ENCODE measurements at places on chromosomes 6 and 20.

- no peak for DNase-seq
Measured at GRCh38 chr6:153013438-153013837, 10.9 kb upstream of the MTRF1L start.

- DNase-seq, result no peak
Measured at GRCh38 chr20:49347156-49347555, 69.3 kb upstream of the ZNFX1 start.

GRCh38 chr6:163342571-163343539 is 71.7 kb upstream of the QKI start:
- DNase-seq, result no peak

- no peak for DNase-seq
Measured at GRCh38 chr6:133512410-133513016, 271.4 kb downstream of the EYA4 start.

GRCh38 chr6:70507161-70507560 is 59.6 kb upstream of the SDHAF4 start:
- DNase-seq, result no peak

DNA sequence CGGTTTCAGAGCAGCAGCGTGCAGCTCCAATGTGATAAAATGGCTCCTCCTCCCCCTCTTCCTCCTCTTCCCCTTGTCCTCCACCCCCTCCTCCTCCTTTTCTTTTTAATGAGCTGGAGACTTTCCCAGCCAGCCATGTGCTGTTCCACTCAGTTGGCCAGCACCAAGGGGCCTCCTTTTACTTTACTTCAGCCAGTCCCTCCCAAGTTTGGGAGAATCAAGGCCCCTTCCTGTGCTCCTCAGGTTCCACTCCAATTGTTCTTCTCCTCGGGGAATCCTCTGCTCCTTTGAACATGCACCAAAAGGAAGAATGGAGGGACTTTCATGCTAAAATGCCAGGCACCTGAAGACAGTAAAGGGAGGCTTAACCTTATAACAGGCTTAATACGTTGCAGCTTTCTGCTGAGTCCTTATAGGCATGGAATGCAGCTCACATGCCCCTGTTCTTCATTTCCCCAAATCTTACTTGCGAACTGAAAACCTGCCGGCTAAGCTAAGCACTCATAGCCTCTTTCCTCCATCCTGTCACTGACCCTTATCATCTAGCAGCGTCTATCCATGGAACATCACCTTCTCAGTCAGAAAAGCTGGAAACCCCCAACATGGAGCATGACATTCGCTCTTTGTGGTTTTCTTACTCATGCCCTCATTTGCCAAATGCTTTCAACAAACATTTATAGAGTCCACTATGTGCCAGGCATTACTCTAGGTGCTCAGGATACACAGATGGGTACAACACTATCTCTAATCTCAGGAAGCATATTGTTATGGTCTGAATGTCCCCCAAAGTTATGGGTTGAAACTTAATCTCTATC is 170.6 kb downstream of the PHACTR1 start:
- no peak for DNase-seq

DNA sequence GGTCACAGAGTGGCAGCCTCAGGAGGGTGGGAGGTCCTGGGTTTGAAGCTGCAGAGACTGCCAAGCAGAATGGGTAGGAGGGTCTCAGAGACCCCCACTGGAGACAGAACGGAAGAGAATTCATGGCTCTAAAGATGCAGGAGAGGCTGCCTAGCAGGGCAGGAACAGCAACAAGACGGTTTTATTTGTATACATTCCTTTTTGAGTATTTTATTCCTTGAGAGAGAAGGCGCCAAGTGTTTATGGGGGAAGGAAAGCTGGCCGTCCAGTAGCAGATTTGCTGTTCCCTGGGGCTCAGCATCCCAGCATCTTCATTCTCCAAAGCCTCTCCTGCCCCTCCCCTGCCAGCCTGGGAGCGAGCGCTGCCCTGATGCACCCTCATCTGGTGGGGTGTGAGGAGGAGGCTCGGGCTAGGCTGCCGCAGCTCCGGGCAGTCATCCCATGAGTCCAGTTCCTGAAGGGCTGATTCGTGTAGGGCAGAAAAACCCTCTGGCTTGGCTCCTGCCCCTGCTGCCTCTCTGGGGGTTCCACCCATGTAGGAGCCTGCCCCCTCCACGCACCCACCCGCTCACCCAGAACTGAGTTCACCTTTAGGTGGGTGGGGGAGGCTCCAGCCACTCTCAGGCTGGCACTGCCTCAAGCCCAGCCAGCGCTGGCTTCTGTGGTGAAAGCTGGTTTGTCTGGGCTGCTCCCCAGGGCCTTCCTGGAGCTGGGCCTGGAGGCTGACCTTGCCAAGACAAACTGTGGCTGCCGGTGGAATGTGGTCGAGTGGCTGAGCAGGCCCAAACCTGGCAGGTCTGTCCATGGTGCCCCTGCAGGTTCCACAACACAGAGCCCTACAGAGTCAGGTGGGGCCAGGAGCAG is 32.4 kb downstream of the CPXM1 start:
- DNase-seq, result no peak

DNA sequence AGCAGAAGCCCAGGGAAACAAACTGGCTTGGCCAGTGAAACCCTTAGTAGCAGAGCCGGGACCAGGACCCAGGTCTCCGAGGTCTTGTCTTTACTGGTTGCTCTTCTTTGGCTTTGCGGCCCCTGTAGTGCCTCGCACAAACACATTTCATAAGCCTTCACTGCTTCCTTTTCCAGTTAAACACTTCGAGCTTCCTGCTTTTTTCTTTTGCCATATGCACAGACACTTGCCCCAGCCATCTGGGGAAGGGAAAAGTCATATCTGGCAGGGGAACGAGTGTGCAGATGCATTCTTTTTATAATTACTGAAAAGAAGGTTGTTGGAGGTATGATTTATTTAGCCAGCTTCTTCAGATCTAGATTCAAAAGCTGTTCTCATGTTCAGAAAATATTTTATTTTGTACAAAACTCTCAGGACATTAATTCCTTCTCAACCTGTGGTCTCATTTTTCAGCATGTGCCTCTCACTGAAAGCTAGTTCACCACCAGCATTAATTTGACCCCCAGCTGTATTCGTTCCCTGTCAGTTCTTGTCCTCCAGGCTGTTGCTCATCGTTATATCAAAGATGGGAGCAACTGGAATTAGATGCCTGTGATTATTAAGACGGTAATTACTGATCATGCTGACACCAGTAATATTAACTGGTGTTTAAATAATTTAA is 19.2 kb downstream of the KLHL32 start:
- DNase-seq, result no peak

DNA sequence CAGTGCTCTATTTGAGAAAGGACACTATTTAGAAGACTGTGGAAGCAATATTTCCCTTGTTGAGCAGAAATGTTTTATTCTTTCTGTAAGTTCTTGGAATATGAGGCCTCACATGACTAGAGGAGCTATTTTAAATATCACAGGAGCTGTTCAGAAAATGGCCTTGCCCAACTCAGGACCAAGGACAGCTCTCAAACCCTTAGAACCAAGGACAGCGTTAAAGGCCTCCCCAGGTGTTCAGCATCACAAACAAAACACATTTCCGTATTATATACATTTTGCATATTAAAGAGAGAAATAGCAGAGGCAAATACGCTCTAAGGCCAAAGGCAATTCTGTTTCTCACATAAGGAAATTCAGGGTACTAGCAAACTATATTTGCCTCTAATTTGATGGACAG is 631.4 kb downstream of the CDH26 start:
- DNase-seq, result no peak

DNA sequence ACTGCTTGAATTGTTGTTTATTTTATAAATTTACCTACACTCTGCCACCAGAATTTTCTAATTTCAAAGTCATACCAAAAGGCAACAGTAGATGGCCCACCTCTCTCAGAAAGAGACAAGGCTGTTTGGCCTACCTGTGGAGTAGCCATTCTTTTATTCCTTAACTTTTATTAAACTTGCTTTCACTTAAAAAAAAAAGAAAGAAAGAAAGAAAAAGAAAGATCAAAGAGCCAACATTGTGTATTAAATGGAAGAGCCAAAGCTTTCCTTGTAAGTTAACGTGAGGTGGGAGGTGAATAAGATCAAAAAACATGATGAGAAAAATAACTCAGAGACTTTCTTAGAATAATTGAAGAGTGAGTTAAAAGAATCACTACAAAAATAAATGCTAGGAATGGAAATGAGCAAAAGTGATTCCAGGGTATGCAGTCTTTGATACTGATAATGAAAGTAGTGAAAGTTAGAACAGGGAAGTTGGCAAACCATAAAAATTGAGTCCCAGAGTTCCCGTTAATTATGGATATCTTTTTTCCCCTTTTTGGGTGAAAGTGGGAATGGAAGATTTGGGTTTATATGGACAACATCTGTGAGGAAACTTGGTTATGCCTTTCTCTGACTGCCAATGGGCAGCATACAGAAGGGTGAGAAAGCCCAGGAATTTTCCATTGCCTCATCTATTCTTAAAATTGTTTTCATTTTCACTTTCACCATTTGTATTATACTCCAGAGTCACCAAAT is 35.9 kb upstream of the MYB start:
- no peak for DNase-seq

- DNase-seq, result no peak
Measured at GRCh38 chr6:133843098-133843497, 45.8 kb upstream of the TCF21 start.

DNA sequence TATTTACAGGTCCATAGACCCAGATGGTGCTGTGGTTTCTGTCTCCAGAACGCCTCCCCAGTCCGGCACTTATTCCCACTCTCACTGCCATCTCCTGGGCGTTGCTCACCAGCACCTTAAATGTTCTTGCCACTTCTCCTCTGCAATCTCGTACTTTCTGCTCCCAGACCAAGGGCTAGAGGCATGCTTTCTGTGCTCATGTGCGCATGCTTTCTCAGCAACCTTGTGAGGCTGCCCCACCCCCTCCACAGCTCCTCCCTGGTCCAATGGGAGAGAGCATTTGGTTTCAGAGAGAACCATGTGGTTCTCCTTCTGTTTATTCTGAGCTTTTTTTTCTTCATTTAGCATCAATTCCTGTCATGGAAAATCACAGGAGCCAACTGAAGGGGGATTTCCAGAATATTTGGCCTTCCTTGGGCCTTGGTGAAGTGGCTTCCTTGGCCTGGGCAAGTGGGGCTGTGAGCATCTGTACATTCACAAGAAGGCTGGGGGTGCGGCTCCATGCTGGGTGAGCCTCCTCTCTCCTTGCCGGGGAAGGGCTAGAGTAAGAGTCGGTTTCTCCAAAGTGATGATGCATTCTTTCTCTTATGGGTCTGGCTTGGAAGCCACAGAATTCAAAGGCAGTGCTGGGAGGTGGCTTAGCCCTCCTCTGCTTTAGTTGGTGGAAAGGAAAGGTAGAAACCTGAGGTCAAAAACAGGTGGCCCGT is 66.6 kb downstream of the PHACTR3 start:
- DNase-seq, result no peak

GRCh38 chr6:82430611-82431010 is 67.0 kb downstream of the TPBG start:
- DNase-seq, result no peak

DNA sequence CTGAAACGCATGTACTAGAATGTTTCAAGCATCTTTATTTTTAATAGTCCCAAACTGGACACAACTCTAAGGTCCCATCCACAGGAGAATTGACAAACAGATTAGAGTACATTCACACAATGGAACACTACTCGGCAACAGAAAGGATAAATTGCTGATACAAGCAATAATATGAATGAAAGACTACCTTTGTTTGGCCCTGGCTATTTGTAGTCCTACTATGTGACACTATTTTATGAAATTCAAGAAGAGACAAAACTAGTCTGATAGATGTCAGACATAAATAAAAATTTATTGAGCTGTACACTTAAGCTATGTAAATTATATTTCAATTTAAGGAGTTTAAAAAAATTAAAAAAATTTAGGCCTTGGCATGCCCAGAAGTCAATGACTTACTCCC is 28.0 kb upstream of the RNF24 start:
- no peak for DNase-seq

GRCh38 chr6:166439366-166440091 is 56.8 kb upstream of the MPC1 start:
- DNase-seq, result no peak

- DNase-seq, result no peak
Measured at GRCh38 chr20:10793766-10794165, 120.0 kb upstream of the JAG1 start.

GRCh38 chr6:133159255-133159795 is 81.8 kb upstream of the EYA4 start:
- DNase-seq, result no peak

- DNase-seq, result no peak
Measured at GRCh38 chr6:13457577-13457976, 29.8 kb downstream of the GFOD1 start.

DNA sequence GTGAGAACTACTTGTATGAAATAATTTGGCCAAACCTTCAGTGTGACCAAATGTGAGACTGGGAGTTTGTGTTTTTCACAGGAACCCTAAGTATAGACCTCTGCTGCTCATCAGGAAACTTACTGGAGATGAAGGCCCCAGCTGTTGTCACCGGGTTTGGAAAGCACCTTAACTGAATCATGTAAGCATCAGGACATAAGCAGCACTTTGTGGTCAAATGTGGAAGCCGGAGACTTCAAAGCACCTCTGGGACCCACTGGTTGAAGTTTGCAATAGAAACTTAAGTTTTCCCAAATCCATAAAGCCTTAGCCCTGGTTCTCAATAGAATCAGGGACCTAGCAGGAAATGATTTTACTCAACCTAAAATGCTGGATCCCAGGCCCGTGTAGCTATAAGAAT is 14.3 kb downstream of the TTPAL start:
- DNase-seq, result no peak

GRCh38 chr6:154535147-154535546 is 24.7 kb upstream of the CNKSR3 start:
- DNase-seq, result no peak

GRCh38 chr6:51842061-51842803 is 245.2 kb downstream of the PKHD1 start:
- no peak for DNase-seq

Measured in cortex of kidney (tissue), 1 donor.